ENCODE measurements at places on chromosomes 2 and 18.
A peak's percentile ranks its signal among the peaks of the same experiment; 100 is the strongest.

GRCh38 chr2:144513388-144514101 is 6.4 kb downstream of the ZEB2 start:
- DNase-seq, result no peak

- no peak for DNase-seq
Observed at GRCh38 chr2:192327576-192327975, 132.8 kb upstream of the TMEFF2 start.

DNA sequence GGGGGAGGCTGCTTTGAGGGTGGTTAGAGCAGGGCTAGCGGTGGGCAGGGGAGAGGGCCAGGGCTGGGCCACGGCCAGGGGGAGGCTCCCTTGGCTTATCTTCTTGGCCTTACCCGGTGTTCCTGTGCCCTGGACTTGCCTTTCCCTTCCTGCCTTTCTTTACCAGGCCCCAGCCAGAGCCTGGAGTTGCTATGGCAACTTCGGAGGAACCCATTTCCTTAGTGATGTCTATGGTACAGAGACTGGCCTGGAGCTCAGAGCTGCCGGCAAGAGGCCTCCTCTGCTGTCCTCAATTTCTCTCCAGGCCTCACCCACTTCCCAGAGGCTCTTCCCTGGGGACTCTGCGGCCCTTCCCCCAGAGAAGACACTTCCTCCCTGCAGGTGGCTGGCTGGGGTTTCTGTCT is 11.5 kb downstream of the SPEG start:
- no peak for DNase-seq

DNA sequence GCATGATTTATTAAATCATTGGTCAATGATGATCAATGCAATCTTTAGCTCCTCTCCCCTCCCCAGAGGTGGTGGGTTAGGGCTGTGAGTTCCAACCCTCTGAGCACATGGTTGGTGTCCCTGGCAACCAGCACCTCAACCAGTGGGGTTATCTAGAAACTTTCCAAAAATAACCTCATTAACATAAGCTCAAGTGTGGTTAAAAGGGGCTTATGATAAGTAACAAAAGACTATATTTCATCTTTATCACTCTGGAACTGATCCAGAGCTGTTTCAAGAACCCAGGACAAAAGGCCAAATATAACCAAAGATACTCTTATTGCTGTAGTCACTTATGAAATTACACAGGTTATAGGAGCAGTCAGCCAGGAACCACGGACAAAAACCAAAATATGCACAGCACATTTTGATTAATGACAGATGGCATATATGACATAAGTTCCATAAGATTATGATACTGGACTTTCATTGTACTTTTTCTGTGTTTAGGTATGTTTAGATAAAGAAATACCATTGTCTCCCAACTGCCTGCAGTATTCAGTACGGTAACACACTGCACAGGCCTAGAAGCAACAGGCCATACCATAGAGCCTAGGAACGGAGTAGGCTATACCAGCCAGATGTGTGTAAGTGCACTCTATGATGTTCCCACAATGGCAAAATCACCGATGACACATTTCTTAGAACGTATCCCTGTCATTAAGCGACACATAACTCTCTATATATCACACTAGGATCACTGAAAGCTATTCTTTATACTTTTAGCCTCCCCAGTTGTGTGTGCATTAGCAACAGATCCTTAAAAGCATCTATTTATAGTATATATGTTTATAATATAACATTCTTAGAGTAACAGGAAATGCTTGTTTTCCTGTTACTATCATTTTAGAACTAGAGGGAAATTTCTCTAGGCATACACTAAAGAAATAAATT is 31.9 kb downstream of the KIDINS220 start:
- no peak for DNase-seq

- no peak for DNase-seq
Observed at GRCh38 chr18:44386401-44386800, 294.3 kb upstream of the SETBP1 start.

DNA sequence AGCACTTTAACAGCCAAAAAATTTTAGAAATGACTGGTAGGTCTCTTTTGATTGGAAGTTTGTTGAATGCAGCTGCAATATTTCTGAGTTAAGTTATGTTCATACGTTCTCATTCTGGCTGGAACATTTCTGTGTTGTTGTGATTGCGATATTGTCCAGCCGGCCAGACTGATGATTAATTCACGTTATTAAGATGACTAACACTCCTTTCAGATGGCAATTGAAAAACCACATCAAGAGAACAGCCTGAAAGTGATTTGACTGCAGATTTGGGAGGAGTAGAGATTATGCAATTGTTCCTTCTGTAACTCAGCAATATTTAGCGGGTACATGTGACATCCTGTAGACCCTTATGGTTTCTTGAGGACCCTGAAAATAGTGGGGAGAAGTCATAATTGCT is 133.7 kb downstream of the FBXO15 start:
- DNase-seq, result no peak

GRCh38 chr2:7930800-7931635 is 750.8 kb upstream of the ID2 start:
- no peak for DNase-seq

DNA sequence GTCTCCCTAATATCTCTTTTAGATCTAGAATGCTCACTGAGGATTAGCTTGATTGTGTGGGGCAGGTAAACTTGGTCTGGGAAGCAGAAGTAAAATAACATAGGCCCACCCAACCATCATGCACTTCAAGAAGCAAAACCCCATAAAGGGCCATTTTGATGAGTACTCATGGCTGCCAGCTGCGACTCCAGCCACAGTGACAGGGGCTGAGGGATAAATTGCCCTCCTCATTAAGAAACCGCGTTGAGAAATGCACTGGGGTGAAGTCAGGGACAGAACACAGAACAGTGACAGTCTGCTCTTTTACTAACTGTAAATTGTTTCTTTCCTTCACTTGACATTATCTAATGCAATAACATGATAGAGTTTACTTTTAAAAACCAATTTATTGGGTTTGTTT is 60.2 kb downstream of the RND3 start:
- no peak for DNase-seq

GRCh38 chr2:212649646-212650045 is 111.0 kb upstream of the ERBB4 start:
- no peak for DNase-seq

DNA sequence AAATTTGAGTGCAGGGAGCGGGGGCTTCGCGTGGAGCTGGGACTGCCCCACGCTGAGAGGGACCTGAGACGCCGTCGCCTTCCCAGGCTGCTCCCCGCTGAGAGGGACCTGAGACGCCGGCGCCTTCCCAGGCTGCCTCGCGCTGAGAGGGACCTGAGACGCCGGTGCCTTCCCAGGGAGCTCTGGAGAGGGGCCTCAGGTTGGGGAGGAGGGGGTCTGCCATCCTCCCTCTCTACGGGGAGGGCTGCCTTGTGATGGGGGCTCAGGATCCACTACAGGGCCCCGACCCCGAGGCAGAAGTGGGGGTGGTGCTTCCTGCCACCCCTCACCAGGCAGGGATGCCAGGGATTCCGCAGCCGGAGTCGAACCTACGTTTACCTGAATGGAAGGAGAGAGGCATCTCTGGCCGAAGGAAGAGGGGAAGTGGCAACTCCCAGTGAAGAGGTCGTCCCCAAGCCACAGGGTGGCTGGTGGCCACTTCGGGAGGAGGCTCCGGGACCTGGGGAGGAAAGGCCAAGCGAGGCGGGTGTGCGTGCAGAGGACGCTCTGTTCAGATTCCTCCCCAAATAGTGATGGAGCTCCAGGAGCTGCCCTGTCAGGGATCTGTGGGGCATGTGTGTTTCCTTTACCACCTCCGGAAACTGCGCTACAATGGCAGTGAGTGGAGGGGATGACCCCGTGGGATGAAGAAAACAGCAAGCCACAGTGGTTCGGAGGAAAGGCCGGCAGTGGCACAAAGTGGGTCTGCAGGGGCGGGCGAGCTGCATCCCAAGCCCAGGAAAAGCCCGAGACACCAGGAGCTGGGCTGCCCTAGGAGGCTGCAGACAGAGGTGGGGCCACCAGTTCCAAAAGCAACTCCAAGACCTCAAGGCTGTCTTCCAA is 108.2 kb upstream of the CTDP1 start:
- DNase-seq, result no peak

DNA sequence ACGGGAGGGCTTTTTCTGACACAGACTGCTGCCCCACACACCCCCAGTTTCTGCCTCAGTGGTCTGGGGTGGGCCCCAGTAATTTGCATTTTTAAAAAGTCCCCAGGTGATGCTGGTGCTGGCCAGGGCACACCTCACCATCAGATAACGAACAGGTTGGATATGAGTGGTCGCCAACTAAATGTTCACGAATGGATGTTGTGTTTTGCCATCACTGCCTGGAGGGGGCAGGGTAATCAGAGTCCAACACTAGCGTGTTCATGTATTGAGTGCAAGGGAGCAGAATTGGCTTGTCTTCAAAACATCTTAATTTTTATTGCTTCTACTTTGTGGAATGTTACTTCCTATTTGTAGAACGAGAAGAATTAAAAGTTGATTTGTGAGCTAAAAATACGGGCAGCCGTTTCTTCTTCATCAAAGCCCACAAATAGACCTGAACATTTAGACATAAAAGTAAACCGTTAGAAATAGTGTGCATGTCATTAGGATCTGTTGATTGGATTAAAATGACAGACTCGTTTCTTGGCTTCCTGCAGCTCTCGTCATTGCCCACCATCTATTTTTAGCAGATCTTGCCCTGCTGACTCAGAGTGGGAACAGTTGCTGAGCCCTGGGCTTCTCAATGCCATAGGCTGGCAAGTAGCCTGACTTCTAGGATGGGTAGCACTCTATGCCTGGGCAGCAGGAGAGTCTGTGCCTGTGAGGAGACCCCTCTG is 45.2 kb downstream of the NCK2 start:
- DNase-seq, result peak; percentile 66

Measured in CD4-positive, alpha-beta T cell treated with Interleukin-6 for 4 hours (primary cell).